ENCODE measurements at places on chromosomes 1 and 21.

DNA sequence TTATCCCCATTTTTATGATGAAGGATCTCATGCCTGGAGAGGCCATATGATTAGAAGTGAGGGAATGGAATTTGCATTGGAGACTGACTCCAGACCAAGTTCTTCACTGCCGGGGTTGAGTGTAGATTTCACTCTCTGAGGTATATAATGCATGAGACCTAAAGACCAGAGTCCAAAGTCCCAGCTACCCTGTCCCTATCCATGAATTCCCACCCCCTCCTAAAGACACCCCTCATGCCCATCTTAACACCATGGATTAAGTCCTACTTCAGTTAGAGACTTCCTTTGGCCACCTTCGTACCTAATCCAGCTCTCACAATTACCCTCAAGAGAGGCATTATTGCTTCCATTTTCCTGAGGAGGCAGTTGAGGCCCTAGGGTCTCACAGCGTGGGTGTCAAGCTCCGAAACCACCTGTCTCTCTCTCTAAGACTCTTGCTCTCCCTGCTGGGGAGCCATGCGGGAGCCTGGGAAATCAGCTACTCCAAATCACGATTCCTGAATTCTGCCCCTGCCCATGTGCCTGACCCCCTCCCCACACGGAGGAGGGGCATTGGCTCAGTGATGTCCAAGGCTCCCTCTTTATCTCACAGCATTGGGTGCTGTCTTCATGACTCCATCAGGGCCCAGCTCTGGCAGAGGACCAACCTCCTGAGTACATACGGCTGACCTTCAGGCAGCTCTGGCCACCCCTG, 11.7 kb upstream of the FOXO6 start:
- no peak for DNase-seq

DNA sequence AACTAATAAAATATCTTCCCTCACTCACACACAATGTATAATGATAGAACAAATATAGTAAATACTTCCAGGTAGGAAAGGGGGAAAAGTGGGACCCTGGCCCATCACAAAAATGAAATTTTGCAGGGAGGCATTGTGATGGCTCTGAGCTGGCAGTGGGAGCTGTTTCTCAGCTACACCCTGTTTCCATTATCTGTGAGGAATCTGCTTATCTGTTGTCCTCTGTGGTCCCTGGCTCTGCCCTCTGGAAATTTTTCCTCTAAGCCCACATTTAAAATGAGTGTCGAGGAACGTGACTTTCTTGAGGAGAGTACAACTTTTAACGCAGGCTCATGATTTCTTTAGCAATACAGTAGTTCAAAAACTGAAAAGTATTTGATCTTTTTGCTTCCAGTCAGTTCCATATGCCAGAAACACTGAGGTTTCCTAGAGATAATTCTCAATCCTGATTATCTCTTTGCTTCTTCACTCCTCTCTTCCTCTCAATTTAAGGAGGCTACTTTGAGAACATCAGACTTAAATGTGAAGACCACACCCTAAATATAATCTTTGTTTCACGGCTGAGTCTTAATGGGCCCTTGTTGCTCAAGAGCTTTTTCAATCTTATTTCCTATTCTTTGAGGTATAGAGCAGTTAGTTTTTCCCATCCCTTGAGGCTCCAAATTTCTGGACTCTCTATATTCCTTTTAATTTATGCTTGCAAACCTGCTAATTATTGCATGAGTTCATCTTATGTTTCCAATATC, 5.0 kb upstream of the EEIG2 start:
- DNase-seq = no peak

GRCh38 chr1:115796897-115797296, 28.4 kb upstream of the CASQ2 start:
- DNase-seq = no peak

DNA sequence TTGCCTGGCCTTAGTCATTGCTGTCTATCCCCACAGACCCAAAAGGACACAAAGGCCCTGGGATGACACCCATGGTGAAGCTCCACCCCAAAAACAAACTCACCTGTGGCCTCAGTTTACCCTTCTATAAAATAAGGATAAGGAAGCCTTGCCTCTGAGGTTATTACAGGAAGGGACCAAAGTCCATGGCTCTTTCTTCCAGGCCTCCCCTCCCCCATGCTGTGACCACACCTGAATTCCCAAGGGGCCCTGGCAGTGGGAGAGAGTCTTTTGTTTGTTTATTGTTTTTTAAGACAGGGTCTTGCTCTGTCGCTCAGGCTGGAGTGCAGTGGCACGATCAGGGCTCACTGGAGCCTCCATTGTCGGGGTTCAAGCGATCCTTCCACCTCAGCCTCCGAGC, 10.5 kb upstream of the TNFRSF25 start:
- DNase-seq = no peak

- DNase-seq = no peak
Measured at GRCh38 chr1:35935442-35936388, 4.8 kb downstream of the AGO3 start.

DNA sequence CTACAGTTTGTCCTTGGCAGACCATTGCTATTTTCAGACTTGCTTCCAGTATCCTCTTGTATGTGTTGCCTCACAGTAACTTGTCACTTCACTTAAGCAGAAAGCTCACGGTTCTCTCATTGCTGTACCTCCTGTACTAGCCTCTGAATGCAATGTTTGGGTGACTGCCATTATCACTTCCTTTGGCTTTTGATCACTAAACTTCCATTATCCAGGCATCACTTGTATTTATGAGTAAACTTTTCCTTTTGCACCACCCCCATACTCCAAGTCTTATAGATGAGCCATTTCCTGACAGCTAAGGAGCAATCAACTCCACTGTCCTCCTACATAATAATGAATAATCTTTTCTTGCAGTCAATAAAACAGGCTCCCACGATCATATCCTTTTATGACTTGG, 255.3 kb downstream of the PDE4B start:
- no peak for DNase-seq

DNA sequence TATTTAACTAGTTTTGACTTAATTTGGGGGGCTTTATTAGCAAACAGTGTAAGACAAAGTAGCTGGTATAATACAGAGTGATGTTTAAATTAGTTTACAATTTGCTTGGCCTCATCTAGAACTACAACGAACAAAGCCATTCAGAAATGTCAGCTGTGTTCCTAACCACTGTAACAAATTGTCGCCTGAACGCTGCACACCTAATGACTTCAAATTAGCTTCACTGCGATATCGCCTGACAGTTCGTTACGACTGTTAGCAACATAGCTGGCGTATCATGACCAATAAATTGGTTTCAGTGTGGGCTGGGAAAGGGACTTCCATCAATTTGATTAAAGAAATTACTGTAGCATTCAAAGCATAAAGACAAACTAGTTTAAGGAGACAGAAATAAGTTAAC, 139.8 kb upstream of the USH2A start:
- no peak for DNase-seq

GRCh38 chr1:24745711-24746413, 615 bp downstream of the CLIC4 start:
- peak; percentile 35 for DNase-seq

- DNase-seq = no peak
Measured at GRCh38 chr21:25952306-25952705, 217.5 kb downstream of the GABPA start.

GRCh38 chr1:46070164-46070814, 62.1 kb downstream of the PIK3R3 start:
- no peak for DNase-seq

DNA sequence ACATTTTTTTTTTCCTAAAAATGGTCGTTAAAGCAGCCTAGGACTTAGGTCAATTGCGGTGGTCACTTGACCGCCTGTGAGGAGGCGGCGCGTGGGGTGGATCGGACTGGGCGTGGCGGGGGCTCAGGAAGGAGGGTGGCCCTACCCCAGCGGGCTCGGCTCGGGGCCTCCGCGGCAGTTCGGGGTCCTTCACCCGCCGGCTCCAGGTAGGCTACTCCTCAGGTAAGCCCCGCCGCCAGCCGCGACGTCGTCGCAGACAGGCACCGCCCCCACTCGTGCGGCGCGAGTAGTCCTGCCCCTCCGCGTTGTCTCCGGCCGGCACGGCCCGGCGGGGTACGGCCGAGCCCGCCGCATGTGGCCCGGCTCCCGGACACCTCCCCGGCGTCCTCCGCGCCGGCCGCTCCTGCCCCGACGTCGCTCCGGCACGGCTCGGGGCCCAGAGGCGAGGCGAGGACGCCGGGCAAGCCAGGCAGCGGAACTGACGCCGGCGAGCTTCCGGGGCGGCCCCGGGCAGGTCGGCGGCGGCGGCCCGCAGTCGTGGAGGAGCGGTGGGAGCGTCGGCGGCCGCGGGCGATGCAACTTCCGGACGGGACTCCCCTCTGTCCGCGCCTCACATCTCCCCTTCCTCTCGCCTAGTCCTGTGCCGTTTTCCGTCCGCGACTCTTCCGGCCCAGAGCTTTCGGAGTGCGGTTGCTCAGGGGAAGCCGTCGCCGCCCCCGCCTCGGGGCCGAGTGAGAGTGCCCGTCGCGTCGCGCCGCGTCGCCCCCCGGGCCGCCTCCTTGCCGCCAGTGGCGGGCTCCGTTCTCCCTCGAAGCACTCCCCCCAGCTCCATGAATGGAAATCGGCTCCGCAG, at the start of gene AGO3:
Gene AGO3 (plus strand): TSS at position 513 of the 853 bp plus-strand sequence. CDS start 322 bp downstream, at position 835.
- DNase-seq = peak; percentile 90

- DNase-seq = no peak
Measured at GRCh38 chr1:11138952-11139351, 39.3 kb upstream of the EXOSC10 start.

DNA sequence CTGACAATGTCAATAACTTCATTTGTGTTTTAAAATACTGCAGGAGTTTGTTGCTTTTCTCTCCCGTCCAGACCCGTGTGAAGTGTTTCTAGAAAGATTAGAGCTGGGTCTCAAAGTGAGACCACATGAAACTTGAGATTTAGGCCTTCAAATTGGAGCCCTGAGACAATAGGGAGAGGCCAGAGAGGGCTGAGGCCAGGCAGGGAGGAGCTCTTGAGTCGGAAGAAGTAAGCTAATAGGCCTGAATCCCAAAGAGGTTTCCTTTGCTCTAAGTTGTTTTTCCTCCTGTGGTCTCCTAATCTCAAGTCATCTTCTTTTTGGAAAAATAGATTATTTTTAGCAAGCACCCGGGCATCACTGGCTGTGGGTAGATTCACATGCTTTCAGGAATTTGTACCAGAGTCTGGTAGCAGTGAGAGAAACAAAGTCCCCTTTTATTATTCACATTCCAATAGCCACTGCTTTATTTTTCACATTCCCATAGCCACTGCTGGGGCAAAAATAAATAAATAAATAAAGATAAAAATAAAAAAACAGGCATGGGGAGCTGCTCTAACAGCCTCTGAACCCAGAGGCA, 25.6 kb downstream of the CD244 start:
- DNase-seq = no peak

DNA sequence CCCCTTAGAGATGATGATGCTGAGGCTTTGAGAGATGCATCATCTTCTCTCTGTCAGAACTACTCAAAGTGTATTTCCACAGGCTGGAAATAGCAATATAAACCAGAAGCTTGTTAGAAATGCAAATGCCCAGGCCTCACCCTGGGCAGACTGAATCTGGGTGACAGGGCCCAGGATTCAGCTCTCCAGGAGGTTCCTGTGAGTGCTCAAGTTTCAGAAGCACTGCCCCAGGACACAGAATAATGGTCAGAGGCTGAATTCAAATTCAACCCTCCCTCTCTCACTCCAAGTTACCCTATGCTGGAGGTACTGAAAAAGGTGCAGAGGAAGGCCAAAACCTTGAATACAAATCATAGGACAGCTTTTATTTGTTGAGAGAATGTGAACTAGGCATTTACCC, 98.5 kb upstream of the NGF start:
- no peak for DNase-seq

- no peak for DNase-seq
Measured at GRCh38 chr1:18794561-18794960, 64.9 kb downstream of the TAS1R2 start.

DNA sequence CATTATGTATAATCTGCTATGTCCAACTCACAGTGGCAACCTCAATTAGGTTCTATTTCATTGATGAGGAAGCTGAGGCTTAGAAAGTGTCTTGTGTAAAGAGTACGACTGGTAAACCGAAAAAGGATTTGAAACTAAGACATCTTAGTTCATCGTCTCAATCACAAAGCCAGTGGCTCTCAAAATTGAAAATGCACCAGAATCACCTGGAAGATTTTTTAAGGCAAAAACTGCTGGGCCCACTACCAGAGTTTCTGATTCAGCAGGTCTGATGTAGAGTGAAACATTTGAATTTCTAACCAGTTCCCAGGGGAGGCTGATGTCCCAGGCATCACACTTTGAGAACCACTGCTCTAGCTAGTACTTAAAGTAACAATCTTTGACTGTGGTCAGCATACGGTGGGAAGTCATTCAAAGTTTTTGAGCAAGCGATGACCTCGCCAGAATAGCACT, 5.2 kb upstream of the LRRC53 start:
- no peak for DNase-seq

DNA sequence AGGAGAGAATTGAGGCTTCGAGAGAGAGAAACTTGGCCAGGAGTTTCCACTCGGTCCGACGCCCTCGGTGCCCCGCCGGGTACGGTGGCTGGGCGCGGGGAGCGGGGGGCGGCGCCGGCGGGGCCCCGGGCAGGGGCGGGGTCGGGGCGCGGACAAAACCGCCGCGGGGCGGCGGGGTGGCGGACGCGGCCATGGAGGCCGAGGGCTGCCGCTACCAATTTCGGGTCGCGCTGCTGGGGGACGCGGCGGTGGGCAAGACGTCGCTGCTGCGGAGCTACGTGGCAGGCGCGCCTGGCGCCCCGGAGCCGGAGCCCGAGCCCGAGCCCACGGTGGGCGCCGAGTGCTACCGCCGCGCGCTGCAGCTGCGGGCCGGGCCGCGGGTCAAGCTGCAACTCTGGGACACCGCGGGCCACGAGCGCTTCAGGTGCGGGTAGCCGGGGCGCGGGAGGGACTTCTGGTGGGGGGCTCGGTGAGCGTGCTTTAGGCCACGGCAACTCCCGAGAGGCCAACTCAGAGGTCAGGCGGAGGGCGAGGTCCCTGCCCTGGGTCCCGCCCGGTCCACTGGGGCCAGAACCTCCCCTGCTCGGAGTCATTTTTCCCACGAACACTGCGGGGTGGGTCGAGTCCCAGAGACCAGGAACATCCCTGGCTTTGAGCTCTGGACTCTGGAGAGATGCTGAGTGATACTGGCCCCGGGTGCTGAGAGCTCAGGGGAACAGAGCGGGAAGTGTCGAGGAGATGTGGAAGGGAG, 431 bp downstream of the RAB42 start:
- no peak for DNase-seq

GRCh38 chr21:36927719-36928117, 38.8 kb downstream of the HLCS start:
- peak; percentile 90 for DNase-seq

DNA sequence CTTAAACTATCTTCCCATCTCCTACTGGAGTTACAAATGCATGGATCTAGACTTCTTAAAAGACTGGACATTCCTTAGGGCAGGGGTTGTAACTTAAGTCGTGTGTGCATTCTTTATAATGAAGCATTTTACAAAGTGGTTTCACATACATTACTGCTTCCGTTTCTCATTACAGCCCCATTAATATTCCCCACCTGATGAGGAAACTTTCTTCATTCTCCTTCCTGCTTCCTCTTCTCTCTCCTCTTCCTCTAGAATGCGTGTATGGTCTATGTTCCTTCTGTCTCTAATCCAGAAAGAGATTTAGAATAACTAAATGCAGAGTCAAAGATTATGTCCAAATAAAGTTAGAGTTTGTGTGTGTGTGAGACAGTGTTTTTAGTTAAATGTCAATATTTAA, 1.8 kb upstream of the CAP1 start:
- no peak for DNase-seq
